ENCODE measurements at places on chromosomes 4 and X.

- DNase-seq, result peak; percentile 26
Observed at GRCh38 chr4:124635331-124635730, 77.2 kb downstream of the ANKRD50 start.

GRCh38 chrX:22652596-22652995 lies 347.2 kb upstream of the DDX53 start:
- peak; percentile 46 for DNase-seq

DNA sequence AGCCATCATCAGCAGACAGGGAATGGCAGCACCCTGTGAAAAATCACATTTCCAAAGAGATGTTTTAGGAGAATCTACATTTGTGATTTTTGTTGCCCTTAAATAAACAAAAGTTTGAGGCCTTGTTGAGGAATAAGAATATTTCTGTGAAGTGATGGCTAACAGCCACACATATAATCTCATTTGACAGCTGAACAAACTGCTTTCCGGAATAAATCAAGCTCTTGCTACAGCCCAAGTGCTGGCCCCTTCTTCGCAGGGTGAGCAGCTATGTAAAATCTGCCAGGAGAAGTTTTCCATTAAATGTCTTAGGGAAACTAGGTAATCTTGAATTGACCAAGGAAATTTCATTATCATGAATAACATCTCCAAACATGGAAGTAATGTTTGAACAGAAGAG lies 106.4 kb upstream of the GPM6B start:
- DNase-seq, result no peak

GRCh38 chrX:130174045-130174704 lies 2.4 kb downstream of the RAB33A start:
- peak; percentile 72 for DNase-seq

DNA sequence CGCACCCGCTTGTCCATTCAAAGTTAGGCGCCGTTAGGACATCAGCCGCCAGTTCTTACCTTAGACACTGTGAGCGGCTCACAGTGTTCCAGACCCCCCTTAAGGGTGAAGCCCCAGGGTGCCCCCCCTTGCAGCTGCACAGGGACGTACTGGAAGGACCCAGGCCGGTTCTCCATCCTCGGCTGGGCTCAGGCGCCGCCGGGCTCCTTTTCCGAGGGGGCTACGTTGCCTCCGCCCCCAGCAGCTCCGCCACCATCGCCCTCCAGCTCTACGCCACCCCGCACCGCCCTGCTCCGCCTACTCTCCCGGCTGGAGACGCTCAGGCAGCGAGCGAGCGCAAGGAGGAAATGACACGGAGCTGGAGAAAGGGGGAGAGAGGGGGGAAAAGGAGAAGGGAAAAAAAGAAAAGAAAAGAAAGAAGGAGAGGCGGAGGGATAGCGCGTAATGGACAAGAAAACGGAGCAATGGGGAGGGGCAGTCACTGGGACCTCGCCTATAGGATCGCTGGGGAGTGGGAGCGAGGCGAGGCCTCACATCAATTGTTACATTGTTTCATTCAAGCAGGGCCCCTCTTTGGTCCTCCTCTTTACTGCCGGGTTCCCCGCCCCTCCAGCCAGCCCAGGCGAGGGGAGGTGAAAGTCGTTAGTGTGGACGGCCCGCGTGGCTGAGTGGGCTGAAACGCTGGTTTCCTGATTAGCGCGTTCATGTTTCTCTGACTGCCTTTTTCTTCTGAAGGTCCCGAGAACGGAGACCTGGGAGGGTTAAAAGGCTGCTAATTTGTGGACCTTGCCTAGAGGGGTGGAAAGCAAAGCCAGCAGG lies at the start of gene SHROOM4:
Gene SHROOM4, minus strand, starts transcription at position 352 of the 819 bp plus-strand sequence. Its CDS starts 176 bp downstream, at position 176.
- DNase-seq, result peak; percentile 67

- peak; percentile 51 for DNase-seq
Observed at GRCh38 chrX:48493890-48494364, 14.9 kb upstream of the PORCN start.

GRCh38 chr4:145001635-145002034 lies 96.4 kb downstream of the ANAPC10 start:
- no peak for DNase-seq

GRCh38 chr4:108081256-108081655 lies 87.5 kb downstream of the LEF1 start:
- no peak for DNase-seq

- DNase-seq, result peak; percentile 50
Observed at GRCh38 chrX:40174854-40175510, 77.2 kb upstream of the BCOR start.

- DNase-seq, result peak; percentile 89
Observed at GRCh38 chr4:113837397-113837796, 75.9 kb upstream of the CAMK2D start.

DNA sequence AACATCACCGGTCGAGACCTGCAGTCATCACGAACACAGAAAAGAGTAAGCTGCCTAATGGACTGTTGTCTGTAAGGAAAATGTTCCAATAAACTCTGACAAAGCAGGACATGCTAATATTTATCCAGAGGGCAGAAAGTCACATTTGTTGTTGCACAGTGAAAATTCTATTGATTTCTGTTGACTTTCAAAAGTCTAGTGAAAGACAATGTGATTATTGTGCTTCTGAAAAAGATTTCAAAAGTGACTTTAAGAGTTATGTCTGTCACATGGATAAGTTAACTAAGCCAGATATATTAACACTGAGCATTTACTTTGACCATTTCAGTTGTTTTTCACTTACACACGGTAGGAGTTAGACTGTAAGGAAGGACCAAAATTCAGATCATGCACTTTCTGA lies 9.3 kb upstream of the RFC1 start:
- DNase-seq, result no peak

DNA sequence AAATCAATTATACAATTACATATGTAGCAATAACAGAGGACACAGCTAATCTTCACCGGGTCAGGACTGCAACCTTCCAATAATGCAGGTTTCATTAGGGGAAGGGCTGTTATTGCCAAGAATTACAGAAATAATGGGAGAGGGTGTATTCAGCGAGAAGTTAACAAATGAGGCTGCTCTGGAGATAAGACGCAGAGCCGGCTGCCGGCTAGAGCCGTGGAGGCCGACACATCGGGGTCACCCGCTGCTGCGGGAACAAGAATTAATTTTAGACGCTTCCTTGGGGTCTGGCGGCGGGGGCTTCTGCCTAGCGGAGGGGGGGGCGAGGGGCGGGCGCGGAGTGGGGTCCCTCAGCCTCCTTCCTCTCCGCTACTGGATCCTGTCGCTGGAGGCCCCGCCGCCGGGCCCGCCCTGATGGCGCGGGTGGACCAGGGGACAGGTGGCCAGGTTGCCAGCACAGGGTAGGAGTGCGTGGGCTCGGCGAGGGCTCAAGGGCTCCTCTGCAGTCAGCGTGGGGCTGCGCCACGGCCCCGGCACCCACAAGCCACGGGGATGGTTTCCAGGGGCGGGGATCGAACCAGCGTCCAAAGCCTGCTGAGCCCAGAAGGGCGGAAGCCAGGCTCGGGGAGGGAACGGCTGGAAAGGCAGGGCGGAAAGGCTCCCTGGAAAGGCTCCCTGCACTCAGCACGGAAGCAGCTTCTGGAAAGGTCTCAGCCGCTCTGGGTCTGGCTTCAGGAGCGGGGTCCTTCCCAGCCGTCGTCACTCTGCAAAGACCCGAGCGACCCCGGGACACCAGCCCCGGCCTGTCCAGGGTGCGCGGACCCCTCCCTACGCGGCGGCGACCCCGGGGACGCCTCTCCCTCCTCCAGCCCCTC lies 113.8 kb upstream of the NKX1-1 start:
- no peak for DNase-seq

DNA sequence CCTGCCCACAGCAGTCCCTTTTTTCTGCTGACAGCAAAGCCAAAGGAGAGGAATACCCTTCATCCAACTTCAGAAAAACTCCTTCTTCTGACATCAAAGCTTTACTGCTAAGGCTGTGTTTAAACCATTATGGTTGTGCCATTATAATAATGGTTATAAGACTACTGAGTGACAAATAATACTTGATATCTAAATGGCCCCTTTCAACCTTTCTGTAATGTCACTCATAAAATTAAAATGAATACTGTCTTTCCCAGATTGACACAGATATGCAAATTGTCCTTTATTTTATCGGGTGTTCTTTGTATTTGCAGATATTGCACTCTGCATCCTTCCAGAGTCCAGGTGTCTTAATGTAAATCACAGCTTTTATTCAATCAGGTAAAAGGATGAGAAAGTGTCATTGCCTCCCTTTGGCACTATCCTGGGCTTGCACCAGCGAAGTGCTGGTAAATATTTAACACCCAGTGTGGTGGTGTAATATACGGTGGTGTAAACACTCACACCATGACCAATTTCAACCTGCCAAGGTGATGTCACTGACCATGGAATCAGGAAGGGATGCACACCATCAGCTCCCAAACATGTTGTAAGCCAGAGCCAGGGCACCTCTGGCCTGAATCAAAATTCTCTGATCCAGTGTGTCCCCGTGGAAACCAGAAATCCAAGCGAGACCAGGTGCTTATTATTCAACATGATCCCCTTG lies 139.4 kb upstream of the TENM3 start:
- DNase-seq, result no peak

DNA sequence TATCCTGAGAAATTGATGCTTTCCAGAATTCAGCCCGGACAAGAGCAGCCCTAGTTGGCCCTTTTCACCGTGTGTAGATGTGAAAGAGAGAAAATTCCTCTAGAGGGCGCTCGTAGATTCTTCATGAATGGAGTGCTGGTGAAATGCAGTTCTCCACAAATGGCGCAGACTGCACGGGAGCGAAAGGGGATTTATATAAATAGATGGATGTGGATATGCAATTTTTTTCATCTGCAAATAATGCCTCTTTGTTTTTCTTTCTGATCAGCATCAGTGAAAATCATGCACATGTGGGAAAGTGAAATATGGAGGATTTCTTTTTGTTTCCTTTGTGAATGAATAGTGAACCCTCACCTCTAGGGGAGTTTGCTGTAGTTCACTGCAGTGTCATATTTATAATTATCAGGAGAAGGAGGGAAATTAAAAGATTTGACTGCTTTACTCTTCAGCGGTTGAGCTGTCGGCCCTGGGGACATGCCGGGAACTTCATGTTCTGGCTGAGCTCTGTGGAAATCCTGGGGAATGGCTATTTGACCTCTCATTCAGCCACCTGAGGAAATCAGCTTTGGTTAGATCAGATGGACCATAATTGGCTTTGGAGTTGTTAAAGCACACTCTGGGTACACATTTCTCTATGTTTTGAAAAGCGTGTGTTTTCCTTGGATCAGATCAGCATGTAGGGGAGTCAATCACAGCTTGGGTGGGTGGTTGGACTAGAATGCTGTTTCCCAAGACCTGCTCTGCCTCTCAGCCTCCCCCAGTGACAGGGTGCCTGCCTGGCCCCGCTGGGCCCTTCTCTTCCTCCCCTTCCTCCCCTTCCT lies 115.0 kb upstream of the SHISA3 start:
- peak; percentile 87 for DNase-seq

- no peak for DNase-seq
Observed at GRCh38 chrX:135557344-135557743, 36.9 kb downstream of the INTS6L start.

DNA sequence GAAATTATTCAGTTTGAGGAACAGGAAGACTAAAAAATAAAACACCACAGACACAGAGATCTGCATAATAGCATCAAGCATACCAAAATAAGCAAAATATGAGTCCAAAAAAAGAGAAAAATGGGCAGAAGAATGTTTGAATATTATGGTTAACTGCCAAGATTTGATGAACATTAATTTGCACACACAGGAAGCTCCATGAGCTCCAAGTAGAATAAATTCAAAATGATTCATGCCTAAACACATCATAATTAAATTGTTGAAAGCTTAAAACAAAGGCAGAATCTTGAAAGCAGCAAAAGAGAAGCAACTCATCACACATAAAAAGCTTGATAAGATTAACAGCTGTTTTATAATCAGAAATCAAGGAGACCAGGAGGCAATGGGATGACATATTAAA lies 156.6 kb upstream of the ARSJ start:
- DNase-seq, result peak; percentile 17

DNA sequence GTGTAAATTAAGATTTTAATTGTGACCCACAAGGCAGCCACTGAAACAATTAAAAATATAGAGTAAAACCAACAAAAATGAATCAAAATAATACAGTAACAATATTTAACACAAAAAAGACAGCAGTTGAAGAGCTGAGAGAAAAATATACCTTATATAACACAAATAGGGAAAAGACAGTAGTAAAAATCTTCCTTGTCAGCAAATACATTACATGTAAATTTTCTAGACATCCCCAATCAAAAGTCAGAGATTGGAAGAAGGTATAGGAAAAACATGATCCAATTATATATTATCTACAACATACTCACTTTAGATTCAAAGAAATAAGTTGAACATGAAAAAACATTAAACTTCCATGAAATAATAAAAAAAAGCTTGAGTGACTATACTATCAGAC lies 330.8 kb downstream of the UBE2NL start:
- DNase-seq, result no peak

DNA sequence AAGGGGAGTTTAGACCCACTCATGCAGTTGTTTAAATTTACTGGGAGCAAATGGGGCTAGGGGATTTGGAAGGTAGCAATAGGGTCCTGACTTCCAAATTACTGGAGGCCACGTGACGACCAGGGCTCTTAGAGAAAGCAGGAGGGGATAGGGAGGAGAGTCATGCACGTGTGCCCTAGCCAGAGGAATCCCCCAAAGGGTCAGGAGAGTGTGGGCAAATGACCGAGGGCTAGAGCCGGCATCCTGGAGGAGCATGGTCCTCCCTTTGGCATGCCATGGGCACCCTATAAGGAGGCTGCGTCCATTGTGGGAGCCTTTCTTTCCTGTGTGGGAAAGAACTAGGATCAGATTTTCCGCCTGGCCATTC lies 25.5 kb upstream of the GPC4 start:
- no peak for DNase-seq

DNA sequence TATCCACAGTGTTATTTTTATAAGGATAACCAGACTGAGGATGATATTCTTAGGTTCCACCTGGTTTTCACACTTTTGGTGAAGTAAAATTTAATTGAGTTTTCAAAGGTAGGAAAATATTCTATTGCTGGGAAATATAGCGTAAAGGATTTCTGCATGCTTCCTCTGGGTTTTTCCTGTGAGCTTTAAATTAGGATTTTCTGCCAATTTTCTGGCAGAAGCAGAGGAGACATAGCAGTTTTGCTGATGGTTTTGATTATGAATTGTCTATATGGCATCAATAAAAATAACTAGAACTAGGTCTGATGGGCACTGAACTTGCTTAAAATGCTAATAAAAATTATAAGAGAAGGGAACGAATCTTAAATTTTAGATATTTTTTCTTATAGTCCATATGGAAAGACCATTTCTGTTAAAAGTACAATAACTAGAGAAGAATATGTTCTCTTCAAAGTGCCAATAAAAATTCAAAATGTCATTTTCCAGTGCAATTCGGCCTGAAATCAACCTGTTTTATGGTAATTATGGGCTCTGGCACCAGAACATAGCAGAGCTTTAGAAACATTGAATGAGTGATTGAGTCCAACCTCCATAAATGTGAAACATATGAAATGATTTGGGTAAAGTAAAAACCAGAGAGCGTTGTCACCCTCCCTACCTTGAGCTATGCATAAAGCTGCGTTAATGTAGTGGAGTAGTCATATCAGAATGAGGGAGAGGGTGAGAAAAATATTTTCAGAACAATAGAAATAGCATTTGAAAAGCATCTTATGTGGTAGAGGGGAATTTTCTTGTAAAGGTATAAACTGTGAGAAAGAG lies 279.7 kb downstream of the SPRY1 start:
- no peak for DNase-seq
